Progenitor cell of endocrine pancreas (in vitro differentiated cells): ENCODE measurements at places on chromosomes 13 and 19.

DNA sequence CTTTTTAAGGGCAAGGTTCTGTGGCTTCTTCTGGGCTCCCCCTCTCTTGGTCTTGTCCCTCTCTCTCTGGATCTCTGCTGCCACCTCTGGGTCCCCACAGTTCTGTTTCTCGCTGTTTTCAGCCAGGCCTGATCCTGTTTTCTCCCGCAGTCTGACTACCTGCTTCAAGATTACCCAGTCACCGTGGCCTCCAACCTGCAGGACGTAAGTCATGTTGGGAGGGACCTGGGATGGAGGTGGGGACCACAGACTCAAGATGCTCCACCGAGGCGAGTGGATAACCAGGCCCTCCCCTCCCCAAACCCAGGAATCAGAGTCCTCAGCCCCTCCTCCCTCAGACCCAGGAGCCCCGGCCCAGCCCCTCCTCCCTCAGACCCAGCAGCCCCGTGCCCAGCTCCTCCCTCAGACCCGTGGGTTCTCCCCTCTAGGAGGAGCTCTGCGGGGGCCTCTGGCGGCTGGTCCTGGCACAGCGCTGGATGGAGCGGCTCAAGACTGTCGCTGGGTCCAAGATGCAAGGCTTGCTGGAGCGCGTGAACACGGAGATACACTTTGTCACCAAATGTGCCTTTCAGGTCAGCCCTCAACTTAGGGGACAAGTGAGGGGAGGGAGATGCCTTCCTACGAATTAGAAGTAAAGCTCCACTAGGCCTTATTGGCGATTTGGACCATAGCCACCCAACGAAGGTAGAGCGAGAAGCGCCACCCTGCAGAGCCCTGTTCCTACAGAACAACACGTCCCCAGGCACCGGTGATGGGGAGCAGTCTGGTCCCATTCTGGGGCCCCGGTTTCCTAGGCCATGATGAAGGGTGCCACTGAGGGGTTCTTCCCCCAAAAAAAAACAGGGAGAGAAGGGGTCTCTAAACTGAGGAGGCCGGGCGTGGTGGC lies 2.2 kb downstream of the FLT3LG start:
- peak; percentile 77 for DNase-seq

DNA sequence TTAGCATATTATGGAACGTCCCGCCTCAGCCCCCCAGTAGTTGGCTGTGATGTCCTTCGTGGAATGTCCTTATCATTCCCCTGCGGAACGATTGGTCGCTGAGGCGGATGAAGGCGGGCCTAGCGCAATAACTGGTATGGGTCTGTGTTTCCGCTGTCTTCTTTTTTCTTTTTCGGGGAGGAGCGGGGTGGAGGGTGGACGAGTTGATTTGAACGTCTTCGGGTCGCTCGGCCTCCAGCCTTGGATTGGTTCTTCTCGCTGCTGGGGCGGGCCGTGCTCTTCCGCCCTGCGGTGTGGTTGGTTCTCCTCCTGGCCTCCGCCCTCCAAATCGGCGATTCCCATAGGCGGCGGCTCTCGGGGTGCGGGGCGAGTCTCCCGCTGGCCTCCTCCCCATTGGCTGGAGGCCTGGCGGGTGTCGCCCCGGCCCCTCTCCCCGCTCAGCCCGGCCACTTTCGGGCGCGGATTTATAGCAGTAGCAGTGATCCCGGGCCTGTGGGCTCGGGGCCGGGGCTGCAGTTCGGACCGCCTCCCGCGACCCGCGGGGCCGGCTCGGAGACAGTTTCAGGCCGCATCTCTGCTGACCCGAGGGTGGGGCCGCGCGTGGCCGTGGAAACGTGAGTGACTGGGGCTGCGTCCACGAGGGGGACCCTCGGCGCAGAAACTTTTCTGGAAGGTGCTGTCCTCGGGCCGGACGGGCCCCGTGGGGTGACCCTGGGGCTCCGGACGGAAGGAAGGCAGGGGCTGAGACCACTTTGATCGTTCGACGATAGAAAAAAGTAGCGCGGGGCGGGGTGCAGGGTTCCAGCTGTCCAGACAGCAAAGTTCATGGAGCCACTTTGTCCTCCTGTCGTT lies 2.1 kb downstream of the ING1 start:
- peak; percentile 95 for DNase-seq

DNA sequence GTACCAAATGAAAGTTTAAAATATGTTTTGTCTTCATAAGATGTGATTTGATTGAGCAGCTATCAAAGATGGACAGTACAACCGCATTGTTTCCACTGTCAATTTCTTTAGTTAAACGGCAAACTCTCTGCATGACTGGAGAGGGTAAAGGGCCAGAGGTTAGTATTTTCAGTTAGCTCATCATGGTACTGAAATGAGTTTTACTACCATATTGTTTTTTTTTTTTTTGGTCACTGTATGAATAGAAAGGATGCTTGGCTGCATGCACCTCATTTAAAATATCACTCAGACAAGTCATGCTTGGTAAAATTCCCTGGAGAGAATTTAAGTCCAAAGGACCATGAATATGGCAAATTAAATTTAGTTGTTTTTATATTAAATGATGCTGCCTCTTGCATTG lies 942.1 kb upstream of the SPRY2 start:
- DNase-seq = no peak

- no peak for DNase-seq
Measured at GRCh38 chr13:44292545-44292944, 81.1 kb upstream of the SERP2 start.

- DNase-seq = no peak
Measured at GRCh38 chr19:40701758-40702157, 11.3 kb upstream of the NUMBL start.

DNA sequence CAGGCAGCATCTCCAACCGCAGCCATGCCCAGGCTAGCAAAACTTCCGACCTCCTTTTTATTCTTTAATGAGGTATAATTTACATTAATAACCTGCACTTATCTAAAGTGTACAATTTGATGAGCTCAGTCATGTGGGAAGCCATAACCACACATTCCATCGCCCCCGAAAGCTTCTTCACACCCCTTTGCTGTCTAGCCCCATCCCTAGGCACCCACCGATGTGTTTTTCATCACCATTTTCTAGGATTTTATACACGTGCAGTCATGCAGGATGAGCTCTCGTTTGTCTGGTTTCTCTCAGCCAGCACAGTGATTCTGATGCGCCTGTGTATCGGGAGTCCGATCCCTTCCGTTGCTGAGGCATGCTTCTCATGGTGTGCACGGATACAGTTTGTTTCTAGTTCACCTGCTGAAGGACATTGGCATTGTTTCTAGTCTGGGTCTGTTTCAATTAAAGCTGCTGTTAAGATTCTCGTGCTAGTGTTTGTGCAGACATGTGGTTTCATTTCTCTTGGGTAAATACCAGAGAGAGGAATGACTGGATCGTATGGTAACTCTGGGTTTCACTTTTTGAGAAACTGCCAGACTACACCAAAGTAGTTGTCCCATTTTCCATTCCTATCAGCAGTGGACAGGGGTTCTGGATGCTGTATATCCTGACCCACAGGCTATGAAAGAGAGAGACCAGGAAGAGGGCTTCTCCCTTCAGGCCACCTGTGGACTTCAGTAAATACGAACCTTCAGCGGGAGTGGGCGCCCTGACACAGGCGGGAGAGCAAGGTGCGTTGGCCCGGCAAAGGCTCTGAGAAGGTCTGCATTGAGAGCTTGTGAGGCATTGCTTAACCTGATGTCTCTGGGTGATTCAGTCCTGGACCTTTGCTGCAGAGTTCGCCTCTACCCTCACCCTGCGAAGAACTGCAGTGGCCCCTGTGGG lies 4.9 kb downstream of the AP1M1 start:
- DNase-seq = no peak

DNA sequence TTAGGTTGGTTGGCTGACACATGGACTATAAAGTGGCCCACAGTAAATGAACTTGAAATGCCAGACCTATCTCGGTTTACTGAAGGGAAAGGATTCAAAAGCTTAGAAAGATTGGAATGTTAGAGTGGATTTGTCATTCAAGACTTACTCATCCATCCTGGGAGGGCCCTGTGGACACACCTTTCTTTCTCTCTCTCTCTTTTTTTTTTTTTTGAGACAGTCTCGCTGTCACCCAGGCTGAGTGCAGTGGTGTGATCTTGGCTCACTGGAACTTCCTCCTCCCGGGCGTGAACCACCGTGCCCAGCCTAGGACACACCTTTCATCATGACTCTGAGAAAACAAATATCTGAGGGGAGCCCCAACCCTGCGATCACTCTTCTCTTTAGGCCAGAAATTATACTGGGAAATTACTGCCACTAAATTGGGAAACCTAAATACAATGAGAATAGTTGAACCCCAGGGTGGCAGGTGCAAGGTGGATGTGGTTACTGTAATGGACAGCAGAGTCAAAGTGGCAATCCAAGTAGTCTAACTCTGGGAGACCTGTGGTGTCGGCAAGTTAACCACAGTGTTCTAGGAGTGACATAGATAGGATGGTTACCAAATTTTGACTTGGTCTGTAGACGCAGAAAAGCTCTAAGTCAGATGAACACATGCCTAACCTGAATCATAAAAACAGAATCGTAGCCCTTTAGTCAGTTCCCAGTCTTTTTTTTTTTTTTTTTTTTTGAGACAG lies 47.1 kb upstream of the ZMYM5 start:
- no peak for DNase-seq

- DNase-seq = no peak
Measured at GRCh38 chr19:58582985-58583384, 9.8 kb upstream of the MZF1 start.

DNA sequence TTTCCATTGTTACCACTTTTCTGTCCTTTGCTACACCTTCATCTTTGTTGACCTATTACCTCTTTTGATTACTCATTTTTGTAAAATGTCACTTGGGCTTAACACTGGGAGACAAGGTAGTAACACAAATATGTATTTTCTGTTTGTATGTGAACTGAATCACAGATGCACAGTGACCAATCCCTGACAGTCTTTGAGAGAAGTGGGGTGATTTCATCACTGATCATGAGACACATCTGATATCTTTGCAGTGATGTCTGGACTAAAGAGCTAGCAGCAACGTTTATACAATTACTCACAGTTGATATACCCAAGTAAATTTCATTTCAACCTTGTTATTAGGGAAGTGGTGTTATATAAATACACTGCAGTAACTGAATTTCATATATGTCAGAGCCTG lies 1397.4 kb upstream of the SPRY2 start:
- DNase-seq = no peak
